ENCODE measurements at places on chromosomes 7 and 10. TPM values are rescaled to one million over a fixed set of nuclear protein-coding genes. Genes with fewer than 3 reads are reported as not detected.

- DNase-seq: no peak
These were observed 9.9 kb downstream of the AIFM2 start for GRCh38 chr10:70122742-70123141.

- DNase-seq: no peak
These were observed 173.1 kb upstream of the POM121L12 start for GRCh38 chr7:52862321-52862720.

- DNase-seq: no peak
These were observed 441.3 kb upstream of the MGMT start for GRCh38 chr10:129025787-129026186.

DNA sequence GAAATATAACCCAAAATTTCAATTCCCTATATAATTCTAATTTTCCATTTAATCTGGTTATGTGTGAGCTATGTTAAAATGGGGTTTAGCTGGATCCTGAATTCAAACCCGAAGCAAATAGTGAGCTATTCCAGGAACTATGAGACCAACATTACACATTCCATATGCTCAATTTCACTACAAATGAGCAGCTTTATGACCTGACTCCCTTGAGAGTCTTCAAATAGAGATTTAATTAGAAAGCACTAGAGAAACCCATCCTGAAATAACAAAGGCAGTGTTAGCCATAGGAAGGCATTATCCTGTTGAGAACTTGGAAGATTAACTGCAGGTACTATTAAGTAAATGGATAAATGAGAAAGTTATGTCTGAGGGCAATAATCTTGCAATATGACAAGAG lies 890.0 kb downstream of the GRM8 start:
- no peak for DNase-seq

DNA sequence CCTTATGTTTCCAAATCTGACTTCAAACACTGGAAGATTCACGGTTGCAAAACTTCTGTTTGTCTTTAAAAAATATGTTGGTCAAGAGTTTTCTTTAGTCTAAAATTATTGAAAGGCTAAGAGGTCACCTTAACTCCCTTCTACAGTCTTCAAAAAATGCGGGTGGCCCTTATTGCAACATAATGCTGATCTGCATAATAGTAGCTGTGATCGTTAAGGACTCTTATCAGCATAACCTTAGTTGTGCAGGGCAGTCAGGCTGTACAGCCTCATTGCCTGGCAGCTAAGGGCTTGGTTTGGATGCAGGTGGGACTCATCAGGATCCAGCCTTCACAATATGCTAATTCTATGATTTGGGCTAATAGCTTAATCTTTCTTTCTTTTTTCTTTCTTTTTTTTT lies 15.0 kb downstream of the KIAA1217 start:
- DNase-seq: no peak

- no peak for DNase-seq
These were observed 113.6 kb downstream of the OAT start for GRCh38 chr10:124305131-124305530.

GRCh38 chr7:85567983-85568382 lies 381.1 kb upstream of the SEMA3D start:
- no peak for DNase-seq

- no peak for DNase-seq
These were observed 468.1 kb upstream of the IGFBP3 start for GRCh38 chr7:46389146-46389545.

DNA sequence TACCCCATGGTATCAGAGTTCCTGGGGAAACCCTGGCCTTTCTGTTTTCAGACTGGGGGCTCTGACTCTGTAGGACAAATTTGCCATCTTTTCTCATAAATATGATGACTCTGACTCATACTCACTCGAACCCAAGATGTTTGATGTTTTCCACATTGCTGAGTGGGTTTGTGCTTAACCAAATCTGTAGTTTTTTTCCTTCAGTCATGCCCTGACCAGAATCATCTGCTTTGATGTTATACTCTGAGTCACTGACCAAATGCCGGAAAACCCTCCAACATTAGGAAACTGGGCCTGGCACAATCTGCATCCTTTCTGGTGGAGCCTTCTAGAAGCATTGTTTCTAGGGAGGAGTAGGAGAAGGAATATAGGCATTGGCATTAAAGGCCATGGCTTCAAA lies 118.7 kb downstream of the C10orf105 start:
- no peak for DNase-seq

Gene ANAPC16
- total RNA-seq: 56.7 TPM

Gene PNLIPRP1
- total RNA-seq: not detected
